NCI-H460 (cell line): ENCODE measurements at places on chromosomes 1 and 21. TPM values are rescaled to one million over a fixed set of nuclear protein-coding genes. Genes with fewer than 3 reads are reported as not detected.

DNA sequence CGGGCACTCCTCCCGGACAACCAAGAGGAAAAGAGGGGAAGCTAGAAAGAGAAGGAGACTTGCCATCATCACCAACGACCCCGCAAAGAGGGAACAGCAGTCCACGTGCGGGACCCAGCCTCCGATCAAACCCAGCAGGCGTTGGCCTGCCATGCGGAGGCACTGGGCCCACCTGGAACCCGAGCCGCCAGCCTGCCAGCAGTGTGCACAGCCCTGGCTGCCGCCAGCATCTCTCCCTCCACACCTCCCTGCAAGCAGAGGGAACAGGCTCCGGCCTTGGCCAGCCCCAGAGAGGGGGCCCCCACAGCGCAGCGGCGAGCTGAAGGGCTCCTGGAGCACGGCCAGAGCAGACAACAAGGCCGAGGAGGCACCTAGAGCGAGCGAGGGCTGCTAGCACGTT is 1244.7 kb upstream of the B3GALT2 start:
- DNase-seq, result no peak

- peak; percentile 40 for DNase-seq
Observed at GRCh38 chr1:24108334-24109165, 3.4 kb downstream of the MYOM3 start.

GRCh38 chr1:66282343-66282852 is 251.6 kb upstream of the SGIP1 start:
- no peak for DNase-seq

- no peak for DNase-seq
Observed at GRCh38 chr1:183548116-183548515, 42.1 kb downstream of the NCF2 start.

DNA sequence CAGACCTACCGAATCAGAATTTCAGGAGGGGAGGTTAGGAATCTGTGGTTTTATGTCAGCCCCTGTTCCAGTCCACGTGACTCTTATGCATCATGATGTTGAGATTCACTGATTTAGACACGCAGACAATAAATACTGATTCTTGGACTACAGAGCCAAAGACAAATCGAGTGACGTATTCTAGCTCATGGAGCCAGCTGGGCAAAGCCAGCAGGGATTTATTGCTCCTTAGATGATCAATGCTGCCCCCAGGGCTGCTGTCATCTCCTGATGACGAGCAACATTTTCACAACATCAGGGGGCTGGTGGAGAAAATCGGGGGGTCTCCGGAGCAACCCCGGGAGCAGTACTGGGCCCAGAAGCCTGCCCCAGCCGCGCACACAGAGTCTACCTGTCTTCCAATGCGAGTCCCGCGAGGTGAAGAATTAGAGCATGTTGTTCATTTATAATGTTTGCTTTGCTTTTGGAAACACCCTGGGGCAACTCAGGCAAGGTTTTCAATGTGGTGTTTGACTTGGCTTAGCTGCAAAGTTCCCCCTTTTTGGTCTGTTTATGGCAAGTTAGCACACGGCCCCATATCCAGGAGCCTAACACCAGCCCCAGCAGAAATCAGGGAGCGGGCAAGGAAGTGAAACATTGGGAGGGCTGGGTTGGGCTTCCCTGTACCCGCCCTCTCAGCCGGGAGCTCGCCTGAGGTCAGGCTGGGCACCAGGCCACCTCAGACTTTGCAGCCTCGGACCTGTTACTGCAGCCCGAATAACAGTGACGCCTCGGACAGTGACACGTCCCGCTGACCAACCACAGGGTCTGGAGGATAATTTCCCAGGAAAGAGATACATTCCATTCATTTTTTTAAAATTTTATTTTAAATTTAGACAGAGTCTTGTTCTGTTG is 19.9 kb upstream of the CLDN14 start:
- DNase-seq, result no peak

Gene REG4
- not detected in 2 replicates for total RNA-seq

Gene NBPF9
- total RNA-seq, result 13.0 and 17.1 TPM in 2 replicates

Gene RGS4
- total RNA-seq, result not detected in 2 replicates
